ENCODE measurements at places on chromosomes 4 and X. TPM values are rescaled to one million over a fixed set of nuclear protein-coding genes. Genes with fewer than 3 reads are reported as not detected.

RBM46 gene
- 1.9 TPM for total RNA-seq

CTSO gene
- 3.1 TPM for total RNA-seq

RASL11B gene
- 17.0 TPM for total RNA-seq

DNA sequence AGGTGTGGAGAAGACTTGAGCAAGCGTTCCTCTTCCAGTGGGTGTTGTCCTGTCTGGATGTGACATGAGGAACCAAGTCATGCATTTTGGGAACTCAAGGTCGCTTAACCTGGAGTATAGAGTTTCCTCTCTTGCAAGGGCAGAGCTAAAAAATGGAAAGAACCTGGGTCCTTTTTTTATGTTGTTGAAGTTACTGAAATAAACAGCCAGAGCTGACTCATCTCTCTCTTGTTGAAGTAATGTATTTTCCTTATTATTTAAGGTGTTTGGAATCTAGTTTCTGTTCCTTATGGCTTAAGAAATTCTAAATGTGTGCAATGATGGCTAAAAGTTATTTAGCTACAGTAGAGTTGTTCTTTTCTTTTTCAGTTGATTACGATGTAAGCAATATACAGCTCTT is 314.5 kb downstream of the CAMK2D start:
- H3K27ac ChIP-seq, result no peak overlapping the region
- peaks cover 31% of the 10 kb centered on the region for H3K4me1 ChIP-seq
- no peaks in the 10 kb centered on the region for H3K36me3 ChIP-seq
- H3K4me3 ChIP-seq, result no peak overlapping the region

- no peaks in the 10 kb centered on the region for H3K4me1 ChIP-seq
- no peaks in the 10 kb centered on the region for H3K27me3 ChIP-seq
- no peak overlapping the region for H3K27ac ChIP-seq
- H3K4me3 ChIP-seq, result no peak overlapping the region
- no peaks in the 10 kb centered on the region for H3K36me3 ChIP-seq
Observed at GRCh38 chr4:53346920-53347852, 18.7 kb downstream of the SCFD2 start.

DNA sequence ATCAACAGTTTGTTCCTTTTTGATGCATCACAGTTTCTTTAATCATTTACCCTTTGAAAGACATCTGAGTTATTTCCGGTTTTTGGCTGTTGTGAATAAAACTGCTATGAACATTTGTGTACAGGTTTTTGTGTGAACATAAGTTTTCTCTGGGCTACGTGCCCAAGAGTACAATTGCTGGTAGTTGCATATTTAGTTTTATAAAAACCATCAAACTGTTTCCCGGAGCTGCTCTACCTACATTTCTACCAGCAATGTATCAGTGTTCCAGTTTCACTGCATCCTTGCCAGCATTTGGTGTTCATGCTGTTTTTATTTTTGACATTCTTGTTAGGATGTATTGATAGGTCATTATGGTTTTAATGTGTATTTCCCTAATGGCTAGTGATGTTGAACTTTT is 17.3 kb downstream of the KDM6A start:
- H3K4me3 ChIP-seq, result no peak overlapping the region
- no peaks in the 10 kb centered on the region for H3K4me1 ChIP-seq
- DNase-seq, result no peak
- H3K27ac ChIP-seq, result no peak overlapping the region

DNA sequence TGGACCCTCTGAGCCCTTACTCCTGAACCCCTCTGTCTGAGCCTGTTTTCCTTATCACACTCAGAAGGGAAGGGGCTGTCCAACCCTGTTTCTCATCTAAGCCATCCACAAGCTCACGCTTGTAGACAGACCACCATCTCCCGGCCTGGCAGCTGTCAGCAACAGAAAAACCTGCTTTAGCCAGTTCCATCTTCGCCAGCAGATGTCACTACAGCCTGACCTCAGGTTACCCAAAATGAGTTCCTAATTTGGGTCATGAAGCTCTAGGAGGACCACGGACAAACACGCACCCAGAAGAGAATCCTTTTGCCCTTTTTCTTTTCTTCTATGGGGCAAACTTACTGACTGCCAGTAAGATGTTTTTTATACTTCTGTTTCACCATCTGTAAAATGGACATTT is 445.4 kb downstream of the BCOR start:
- H3K4me3 ChIP-seq, result no peak overlapping the region
- no peaks in the 10 kb centered on the region for H3K36me3 ChIP-seq
- H3K4me1 ChIP-seq, result no peaks in the 10 kb centered on the region
- H3K27me3 ChIP-seq, result no peaks in the 10 kb centered on the region
- peak; percentile 86 for DNase-seq

DNA sequence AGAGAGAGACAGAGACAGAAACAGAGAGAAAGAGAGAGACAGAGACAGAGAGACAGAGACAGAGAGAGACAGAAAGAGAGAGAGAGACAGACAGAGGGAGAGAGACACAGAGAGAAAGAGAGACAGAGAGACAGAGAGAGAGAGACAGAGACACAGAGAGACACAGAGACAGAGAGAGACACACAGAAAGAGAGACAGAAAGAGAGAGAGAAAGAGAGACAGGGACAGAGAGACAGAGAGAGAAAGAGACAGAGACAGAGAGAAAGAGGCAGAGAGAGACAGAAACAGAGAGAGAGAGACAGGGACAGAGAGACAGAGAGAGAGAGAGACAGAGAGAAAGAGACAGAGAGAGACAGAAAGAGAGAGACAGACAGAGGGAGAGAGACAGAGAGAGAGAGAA is 52.9 kb downstream of the CRLF2 start:
- DNase-seq, result no peak
- no peak overlapping the region for H3K27ac ChIP-seq
- H3K4me1 ChIP-seq, result no peaks in the 10 kb centered on the region
- H3K36me3 ChIP-seq, result no peaks in the 10 kb centered on the region
- peaks cover 7% of the 10 kb centered on the region for H3K27me3 ChIP-seq

DNA sequence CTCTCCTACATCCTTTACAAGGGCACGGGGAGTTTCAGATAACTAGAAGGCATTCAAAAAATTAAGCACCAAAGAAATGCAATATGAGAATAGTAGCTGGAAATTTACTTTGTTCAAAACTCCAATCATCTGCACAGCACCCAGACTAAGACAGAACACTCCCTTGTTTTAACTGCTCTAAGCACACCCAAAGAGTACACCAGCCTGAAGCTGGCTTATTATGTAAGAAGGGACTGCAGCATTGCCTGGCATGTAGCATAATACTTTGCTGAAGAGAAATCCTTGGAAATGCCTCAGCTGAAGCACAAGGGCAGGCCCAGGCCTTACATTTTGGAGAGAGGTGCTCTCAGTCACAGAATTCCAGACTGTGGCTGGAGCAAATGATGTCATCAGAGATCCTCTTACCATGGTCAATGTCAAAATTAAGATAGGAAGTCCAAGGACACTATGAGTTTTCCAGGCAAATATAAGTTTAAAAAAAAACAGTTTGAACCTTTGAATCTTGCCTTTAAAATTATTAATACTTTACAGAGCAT is 14.8 kb downstream of the ARHGEF6 start:
- no peaks in the 10 kb centered on the region for H3K36me3 ChIP-seq
- no peak overlapping the region for H3K27ac ChIP-seq
- H3K4me1 ChIP-seq, result no peaks in the 10 kb centered on the region

DNA sequence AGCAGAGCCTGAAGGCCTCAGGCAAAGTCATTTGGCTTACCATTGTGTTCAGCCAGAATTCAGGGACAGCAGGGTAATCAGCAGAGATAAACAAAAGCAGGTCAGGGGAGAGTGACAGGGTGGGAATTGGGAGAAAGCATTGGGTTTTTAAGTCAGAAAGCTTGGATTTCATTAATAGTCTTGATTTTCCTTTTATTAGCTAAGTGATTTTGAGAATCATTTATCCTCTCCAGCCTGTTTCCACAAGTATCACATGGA is 410.1 kb downstream of the HNRNPD start:
- peak overlapping the region; percentile 30 for H3K4me3 ChIP-seq
- DNase-seq, result no peak
- H3K27me3 ChIP-seq, result no peaks in the 10 kb centered on the region
- H3K4me1 ChIP-seq, result peaks cover 19% of the 10 kb centered on the region

- H3K36me3 ChIP-seq, result no peaks in the 10 kb centered on the region
- H3K4me3 ChIP-seq, result no peak overlapping the region
Observed at GRCh38 chrX:17654116-17654515, 83.2 kb upstream of the SCML1 start.

DNA sequence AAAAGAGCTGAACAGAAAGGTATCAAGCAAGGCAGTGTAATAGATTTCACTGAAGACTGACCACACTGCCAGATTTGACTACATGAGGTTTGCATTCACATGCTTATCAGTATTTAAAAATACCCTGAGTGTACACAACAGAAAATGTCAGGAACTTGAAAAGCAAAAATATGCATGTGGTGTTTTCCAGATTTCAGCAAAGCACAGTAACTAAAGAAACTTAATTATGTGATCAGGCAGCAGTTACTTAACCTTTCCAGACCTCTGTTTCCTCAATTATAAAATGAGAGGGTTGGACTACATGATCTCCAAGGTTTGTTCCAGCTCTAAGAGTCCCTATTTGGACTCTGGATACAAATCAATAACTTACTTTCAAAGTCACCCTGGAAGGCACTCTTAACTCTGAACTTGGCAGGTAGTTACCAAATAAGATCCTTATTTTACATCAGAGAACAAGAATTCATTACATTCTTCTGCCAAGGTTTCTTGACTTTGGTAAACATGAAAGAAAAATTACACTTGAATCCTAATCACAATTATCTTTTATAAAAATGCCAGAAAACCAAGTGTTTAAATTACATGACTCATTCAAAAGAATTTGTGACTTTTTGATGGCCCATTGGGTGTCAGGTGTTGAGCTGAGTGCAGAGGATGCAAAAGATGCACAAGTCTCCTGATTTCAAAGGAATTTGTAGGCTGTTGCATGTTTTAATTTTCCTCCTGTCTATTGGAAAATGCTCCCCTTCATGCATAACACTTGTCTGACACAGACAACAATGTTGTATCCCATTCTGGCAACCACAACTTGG is 241.6 kb downstream of the MGST2 start:
- peaks cover 32% of the 10 kb centered on the region for H3K36me3 ChIP-seq
- H3K4me1 ChIP-seq, result peaks cover 6% of the 10 kb centered on the region
- DNase-seq, result no peak
- no peak overlapping the region for H3K27ac ChIP-seq
- no peaks in the 10 kb centered on the region for H3K27me3 ChIP-seq

DNA sequence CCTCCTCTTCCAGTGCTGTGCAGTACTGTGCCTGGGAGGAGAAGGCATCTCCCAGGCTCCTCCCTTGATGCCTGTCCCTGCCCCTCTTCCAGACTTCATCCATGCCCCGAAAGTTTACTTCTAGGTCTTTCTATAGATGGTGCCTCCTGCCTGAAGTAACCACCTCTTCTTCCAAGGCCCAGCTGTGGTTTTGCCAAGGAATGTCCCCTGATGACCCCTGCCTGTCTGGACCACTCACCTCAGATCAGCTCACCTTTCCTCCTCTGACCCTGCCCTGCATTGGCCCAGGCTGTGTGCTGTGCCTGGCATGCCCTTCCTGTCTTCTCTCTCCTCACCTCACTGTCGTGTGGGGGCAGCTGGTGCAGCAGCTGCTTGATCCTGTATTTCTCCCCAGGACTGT is 6.8 kb downstream of the PRICKLE3 start:
- peaks cover 7% of the 10 kb centered on the region for H3K36me3 ChIP-seq
- no peak for DNase-seq
- no peaks in the 10 kb centered on the region for H3K27me3 ChIP-seq
- no peak overlapping the region for H3K4me3 ChIP-seq
- H3K4me1 ChIP-seq, result no peaks in the 10 kb centered on the region
- H3K27ac ChIP-seq, result no peak overlapping the region

- no peak for DNase-seq
- H3K4me1 ChIP-seq, result no peaks in the 10 kb centered on the region
- no peaks in the 10 kb centered on the region for H3K36me3 ChIP-seq
- no peak overlapping the region for H3K4me3 ChIP-seq
Observed at GRCh38 chr4:112562254-112562879, 46.4 kb upstream of the NEUROG2 start.

GRCh38 chr4:76199664-76200211 is 13.9 kb downstream of the SCARB2 start:
- no peaks in the 10 kb centered on the region for H3K27me3 ChIP-seq
- H3K4me3 ChIP-seq, result no peak overlapping the region
- H3K4me1 ChIP-seq, result no peaks in the 10 kb centered on the region
- H3K36me3 ChIP-seq, result no peaks in the 10 kb centered on the region

All from endodermal cell (in vitro differentiated cells).